ENCODE measurements at places on chromosomes 6 and 20.

GRCh38 chr6:149895048-149895590 is 2.8 kb downstream of the RAET1E start:
- DNase-seq, result no peak

DNA sequence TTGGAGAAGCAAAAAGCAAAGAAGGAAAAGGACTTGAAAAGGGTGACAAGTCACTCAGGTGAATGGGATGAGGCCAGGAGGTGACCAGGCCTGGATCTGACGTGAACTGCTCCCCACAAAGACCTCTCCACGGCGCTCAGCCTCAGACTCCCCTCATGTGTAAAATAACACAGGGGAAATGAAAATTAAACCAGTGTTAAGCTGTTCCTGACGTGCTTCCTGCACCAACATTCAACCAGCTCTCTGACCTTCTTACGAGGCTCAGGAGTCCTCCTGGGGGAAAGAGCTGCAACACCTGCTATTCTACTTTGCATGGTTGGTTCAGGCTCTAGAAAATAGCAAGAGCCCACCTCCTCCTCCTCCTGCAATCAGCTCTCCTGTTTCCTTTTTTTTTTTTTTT is 256.7 kb downstream of the ATXN1 start:
- DNase-seq, result no peak

DNA sequence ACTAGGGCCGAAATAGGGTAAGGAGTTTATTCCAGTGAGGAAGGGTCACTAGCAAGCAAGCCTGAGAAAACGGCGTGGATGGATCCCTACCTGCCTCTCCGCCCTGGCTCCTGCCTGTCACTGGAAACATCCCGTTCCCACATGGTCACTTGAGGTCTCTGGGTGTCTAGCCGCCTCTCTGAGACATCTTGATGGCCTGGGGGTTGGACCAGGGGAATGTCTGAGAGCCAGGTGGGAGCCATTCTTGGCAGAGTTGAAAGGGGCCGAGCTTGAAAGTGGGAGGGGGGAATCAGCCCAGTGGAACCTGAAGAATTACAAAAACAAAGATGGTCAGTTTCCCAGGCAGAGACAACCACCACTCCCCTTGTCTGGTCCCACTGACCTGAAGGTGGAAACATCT is 961 bp downstream of the CCHCR1 start:
- DNase-seq, result no peak

DNA sequence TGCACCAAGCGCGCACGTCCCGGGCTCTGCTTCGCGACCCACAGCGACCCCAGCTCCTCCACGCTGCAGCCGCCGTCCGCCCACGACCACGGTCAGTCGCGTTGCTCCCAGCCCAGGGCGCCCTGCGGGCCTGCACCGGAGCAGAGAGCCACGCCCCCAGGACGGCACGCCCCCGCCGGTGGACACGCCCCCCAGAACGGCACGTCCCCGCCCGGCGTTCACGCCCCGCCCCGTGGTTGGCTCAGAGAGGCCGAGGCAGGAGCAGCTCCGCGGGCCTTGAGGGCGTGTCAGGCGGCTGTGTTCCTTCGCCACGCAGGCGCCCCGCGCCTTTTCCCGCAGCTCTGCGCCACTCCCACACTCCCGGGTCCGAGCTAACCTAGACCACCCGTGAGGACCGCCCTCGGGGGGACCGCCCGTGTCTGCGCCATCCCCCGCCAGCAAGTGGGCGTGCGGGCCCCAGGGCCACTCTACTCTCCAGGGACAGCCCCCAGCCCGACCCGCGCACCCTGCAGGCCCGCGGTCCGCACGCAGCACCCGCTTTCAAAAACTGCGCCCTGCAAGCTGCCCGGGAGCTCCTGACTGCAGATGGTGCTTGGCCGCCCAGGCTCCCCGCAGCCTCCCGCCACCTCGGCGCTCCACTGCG is at the start of gene RNASET2:
TSS of gene RNASET2 (minus strand) at position 107 of the 643 bp plus-strand sequence. CDS start 368 bp downstream, outside the sequence.
- DNase-seq, result peak; percentile 81

DNA sequence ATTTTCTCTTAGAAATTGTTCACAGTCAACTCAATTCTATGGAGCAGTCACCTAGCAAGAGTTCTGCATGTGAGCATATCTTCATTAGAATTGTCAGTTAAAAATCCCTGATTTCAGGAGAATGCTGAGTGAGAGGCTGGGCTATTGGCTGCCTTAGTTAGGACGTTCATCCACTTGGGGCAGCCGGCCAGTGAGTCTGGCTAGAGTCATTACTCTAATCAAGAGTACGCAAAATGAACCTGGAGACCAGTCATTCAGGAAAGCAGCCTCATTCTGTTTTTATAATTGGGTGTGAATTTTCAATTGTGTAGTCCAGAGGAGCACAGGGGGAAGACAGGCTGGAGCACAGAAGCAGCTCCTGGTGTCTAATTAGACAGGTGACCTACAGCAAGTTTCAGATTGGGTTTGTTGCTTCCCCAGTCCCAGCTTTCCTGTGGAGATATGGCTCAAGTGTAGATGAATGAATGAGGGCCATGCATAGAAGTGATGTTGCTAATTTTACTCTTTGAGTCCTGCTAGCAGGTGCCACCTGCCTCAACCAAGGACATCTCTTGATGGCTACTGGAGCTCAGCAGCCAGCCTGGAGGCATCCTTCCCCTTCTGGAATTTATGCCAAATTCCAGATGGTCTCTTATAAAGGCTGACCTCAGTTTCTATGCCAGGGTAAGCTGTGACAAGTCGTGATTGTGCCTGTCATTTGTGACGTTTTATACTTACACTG is 265.7 kb downstream of the NKAIN2 start:
- no peak for DNase-seq

DNA sequence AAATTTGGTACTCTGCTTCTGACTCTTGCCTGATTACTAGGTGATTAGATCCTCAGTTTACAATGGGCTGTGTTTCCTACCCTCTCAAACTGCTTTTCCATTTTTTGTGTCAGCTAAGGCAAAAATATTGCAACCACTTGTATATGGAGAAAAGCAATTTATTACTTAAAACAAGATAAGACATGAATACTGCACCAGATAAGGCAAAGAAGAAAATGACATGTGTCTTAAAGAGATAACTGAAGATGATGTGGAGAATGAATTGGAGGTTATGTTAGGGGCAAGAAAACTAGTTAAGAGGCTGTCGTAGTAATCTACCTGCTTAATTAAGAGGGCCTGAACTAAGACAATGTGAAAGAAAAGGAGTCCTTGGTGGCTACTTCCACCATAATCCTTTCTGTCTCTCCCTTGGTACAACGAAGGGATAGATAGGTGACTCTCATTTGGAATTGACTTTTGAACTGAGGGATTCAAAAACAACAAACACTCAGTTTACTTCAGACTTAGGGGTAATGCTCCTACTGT is 16.3 kb upstream of the REV3L start:
- no peak for DNase-seq

GRCh38 chr6:33854572-33855030 is 50.8 kb upstream of the MLN start:
- no peak for DNase-seq

DNA sequence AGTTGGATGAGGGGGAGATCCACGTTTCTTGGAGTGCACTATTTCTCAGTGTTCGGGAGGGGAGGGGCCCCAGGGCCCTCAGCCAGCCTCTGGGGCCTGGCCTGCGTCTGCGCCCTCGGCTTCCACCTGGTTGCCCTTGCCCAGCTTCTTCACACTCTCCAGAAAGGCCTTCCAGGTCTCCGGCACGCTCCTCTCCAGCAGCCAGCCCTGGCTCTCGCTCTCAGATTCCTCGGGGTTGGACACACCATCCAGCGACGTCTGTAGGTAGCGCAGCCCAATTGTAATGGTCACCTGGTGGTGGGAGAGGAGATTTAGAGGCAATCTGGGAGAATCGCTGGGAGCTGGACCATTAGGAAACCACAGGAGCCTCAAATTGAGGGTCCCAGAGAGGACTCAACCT is 24.2 kb downstream of the PRPH2 start:
- no peak for DNase-seq

- no peak for DNase-seq
These were observed 12.1 kb upstream of the BTN3A3 start for GRCh38 chr6:26428206-26428605.

GRCh38 chr6:38671885-38672467 is 31.0 kb downstream of the GLO1 start:
- no peak for DNase-seq

DNA sequence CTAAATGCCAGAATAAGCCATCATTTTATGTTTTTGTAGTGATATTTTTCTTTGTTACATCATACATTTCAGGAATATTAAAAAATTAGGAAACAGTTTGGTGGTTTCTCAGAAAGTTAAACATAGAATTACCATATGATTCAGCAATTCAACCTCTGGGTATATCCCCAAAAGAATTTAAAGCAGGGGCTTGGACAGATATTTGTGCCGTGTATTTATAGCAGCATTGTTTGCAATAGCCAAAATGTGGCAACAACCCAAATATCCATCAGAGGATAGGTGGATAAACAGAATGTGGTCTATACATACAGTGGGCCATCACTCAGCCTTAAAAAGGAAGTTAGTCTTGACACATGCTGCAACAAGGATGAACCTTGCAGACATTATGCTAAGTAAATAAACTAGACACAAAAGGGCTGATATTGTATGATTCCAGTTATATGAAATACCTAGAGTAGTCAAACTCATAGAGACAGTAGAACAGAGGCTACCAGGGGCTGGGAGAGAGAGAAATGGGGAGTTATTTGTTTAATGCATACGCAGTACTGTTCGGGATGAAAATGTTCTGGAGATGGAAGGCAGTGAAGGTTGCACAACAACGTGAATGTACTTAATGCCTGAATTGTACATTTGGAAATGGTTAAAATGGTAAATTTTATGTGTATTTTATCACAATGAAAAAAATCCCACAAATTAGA is 18.9 kb upstream of the TRAF3IP2 start:
- DNase-seq, result no peak

DNA sequence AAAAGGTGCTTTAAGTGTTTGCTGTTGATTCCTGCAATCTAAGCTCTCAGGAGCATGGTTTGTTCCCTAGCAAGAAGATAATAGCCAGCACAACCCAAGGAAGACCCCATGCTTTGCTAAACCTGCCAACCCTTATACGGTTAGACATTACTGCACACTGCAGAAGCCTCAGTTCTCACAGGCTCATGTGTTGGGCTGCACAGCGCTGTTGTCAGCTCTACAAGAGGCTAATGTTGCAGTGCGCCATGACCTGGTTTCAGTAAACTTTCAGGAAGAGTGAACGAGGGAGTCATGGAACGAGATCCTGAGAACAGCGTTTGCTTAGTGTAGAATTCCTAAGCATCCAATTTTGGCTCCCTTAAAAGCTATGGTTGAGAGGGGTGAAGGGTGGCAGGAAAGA is 218.5 kb downstream of the ARHGAP18 start:
- DNase-seq, result no peak

- DNase-seq, result no peak
These were observed 16.2 kb upstream of the RNF39 start for GRCh38 chr6:30091577-30092381.

GRCh38 chr6:108383981-108384380 is 89.1 kb downstream of the AFG1L start:
- DNase-seq, result no peak

DNA sequence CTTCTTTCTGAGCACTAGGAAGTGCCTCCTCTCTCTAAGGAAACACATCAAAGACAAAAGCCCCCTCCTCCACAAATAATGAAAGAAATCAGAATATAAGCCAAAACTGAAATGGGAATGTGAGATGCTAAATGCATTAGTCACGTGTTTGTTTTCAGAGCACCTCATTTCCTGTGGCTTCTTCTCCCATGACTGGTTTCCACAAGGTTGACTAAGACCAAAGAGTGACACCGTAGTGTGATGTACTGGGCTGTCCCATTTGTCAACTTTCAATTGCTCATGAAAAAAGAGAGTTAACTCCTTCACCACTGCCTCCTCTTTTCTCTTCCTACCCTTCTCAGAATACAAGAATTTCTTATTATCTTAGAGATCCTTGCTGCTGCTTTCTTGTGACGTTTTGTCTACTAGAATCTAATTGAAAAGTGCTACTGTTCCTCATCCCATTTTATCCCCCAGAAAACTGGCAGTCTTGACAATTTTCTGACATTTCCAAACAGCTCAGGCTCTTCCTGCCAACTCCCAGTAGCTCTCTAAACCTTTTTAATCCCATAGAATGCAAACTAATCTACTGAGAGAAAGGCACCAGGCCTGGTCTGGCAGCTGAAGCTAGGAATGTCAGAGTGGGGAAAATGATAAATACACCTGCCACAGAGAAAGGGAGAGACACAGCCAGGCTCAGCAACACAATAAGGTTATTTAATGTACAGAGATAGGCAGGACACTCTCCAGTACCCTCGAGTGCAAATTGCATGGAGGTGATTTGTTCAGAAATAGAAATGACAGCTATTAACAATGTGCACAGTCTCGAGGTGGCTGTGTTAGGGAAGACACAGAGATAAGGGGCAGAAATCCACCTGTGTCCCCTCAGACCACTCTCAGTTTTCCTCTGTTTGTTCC is 671.7 kb upstream of the NRSN1 start:
- DNase-seq, result no peak

GRCh38 chr20:49515586-49515985 is 33.1 kb upstream of the KCNB1 start:
- DNase-seq, result no peak

DNA sequence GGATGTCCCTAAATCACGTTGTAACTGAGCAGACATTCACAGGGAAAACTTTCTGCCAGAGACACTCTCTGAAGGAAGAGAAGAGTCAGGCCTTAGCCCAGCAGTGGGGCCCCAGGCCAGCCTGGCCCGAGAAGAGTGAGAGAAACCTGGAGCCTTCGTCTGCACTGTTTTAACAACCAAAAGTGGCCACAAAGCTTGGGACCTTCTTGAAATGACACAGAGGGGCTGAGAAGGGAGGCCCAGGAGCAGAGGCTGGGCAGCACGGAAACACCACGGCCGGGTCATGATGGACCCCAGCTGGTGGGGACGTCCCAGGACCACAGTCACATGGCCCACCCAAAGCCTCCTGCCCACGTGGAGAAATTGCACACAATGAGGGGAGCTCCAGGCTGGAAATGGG is 126.8 kb upstream of the THBS2 start:
- DNase-seq, result no peak

GRCh38 chr6:126618639-126619343 is 278.9 kb downstream of the CENPW start:
- no peak for DNase-seq

- DNase-seq, result no peak
These were observed 28.0 kb downstream of the TULP4 start for GRCh38 chr6:158340252-158340651.

GRCh38 chr6:88298066-88298845 is 132.1 kb upstream of the CNR1 start:
- no peak for DNase-seq
